ENCODE measurements at places on chromosomes 2 and 18. TPM values are rescaled to one million over a fixed set of nuclear protein-coding genes. Genes with fewer than 3 reads are reported as not detected.

Gene TTN
- 12.8 TPM for total RNA-seq

Gene POTEI
- total RNA-seq = not detected

Gene CCDC148
- not detected for total RNA-seq

Gene TNFAIP6
- 3.0 TPM for total RNA-seq

Gene TDRD15
- total RNA-seq = not detected

Gene MEP1B
- total RNA-seq = 1.1 TPM

Gene FNDC4
- total RNA-seq = 23.3 TPM

Gene SUMO1
- 19.1 TPM for total RNA-seq

Gene STAT1
- total RNA-seq = 45.8 TPM

DNA sequence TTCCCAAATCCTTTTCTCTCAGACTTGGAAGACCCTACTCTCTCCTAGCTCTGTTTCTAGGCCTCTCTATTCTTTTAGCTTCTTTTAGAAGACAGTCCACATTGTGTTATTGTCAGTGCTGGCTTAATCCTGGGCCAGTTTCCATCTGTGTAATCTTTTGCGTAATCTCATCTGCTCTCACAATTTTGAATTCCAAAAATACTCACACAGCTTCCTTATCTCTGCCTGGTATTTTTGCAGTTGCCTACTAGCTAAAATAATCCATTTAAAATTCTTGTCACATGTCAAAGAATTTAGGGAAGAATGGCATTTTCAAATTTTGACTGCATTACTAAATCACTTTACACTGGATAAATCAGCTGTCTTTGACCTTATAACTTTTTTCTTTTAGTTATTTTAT lies 200.6 kb upstream of the MEX3C start:
- no peaks in the 10 kb centered on the region for H3K36me3 ChIP-seq
- no peak overlapping the region for H3K4me3 ChIP-seq
- no peaks in the 10 kb centered on the region for H3K27me3 ChIP-seq
- no peak for DNase-seq

GRCh38 chr18:79379251-79379905 lies 16.4 kb upstream of the NFATC1 start:
- DNase-seq = no peak
- peaks cover 7% of the 10 kb centered on the region for H3K4me1 ChIP-seq
- peaks cover 37% of the 10 kb centered on the region for H3K36me3 ChIP-seq
- H3K27ac ChIP-seq = no peak overlapping the region
- peaks cover 16% of the 10 kb centered on the region for H3K27me3 ChIP-seq

DNA sequence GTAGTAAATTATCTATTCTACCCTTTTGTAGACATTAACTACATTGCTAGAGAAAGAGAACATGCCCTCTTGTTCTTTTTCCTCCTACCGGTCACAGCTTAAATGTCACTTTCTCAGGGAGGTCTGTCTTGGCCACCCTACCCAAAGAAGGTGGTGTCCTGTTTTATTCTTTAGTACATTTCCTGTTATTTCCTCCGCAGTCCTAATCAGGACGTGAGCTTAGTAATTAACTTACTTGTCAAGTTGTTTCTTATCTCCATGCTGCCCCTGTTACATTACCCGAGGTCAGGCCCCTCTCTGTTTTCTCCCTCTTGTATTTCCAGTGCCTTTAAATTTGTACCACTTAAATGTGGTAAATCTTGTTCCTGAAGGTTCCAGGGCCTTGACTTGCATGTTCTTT lies 73.7 kb upstream of the RMDN2 start:
- DNase-seq = no peak
- H3K4me3 ChIP-seq = no peak overlapping the region
- H3K36me3 ChIP-seq = no peaks in the 10 kb centered on the region
- H3K27ac ChIP-seq = peak overlapping the region; percentile 65

- no peak overlapping the region for H3K27ac ChIP-seq
- no peaks in the 10 kb centered on the region for H3K27me3 ChIP-seq
Measured at GRCh38 chr18:41842886-41843285, 112.1 kb upstream of the PIK3C3 start.

GRCh38 chr2:42147641-42148274 lies 21.4 kb upstream of the EML4 start:
- no peaks in the 10 kb centered on the region for H3K27me3 ChIP-seq
- H3K4me1 ChIP-seq = peaks cover 8% of the 10 kb centered on the region
- H3K27ac ChIP-seq = no peak overlapping the region
- H3K36me3 ChIP-seq = no peaks in the 10 kb centered on the region
- H3K4me3 ChIP-seq = no peak overlapping the region

DNA sequence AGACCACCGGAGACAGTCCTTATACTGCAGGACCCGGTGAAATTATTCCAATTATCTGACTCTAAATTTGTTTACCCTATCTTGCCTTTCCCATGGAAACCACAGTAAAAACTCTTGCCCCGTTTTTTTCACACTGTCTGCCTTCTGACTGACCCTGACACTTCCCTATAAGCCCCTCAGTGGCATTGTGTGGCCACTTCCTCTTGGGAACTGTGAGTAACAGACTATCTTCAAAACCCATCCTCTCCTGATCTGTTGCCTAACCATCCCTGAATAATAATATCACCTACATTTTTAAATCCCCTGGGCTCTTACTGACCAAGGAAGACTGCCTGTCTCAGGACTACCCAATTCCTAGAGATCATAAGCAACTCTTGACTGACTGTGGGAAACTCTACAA lies 42.6 kb upstream of the RNF152 start:
- no peaks in the 10 kb centered on the region for H3K36me3 ChIP-seq
- no peak overlapping the region for H3K27ac ChIP-seq
- H3K4me1 ChIP-seq = no peaks in the 10 kb centered on the region
- H3K27me3 ChIP-seq = no peaks in the 10 kb centered on the region
- no peak for DNase-seq

DNA sequence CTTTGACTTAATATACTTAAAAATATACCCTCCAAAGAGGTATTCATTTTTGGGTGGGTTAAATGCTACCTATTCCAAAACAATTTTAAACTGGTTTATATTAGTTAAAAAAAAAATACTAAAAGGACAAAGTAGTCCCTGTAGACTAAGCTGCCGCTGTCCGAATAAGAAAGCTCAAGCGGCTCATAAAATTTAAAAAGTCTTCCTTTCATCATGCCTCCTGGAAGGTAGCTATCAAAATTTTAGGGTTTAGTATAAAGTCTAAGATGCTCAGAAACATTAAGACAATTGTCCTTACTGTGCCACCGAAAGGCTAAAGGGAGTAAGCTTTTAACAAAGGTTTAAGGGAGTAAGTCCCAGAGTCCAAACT lies 440 bp upstream of the UGGT1 start:
- peak; percentile 1 for DNase-seq
- H3K27ac ChIP-seq = peak overlapping the region; percentile 89
- H3K4me1 ChIP-seq = peaks cover 41% of the 10 kb centered on the region
- peak overlapping the region; percentile 99 for H3K4me3 ChIP-seq

GRCh38 chr2:237126519-237127174 lies 41.0 kb downstream of the COPS8 start:
- no peak for DNase-seq
- H3K4me1 ChIP-seq = no peaks in the 10 kb centered on the region
- peak overlapping the region; percentile 72 for H3K27ac ChIP-seq
- H3K36me3 ChIP-seq = no peaks in the 10 kb centered on the region
- H3K4me3 ChIP-seq = no peak overlapping the region
- H3K27me3 ChIP-seq = no peaks in the 10 kb centered on the region

GRCh38 chr2:133503323-133503722 lies 64.9 kb downstream of the NCKAP5 start:
- no peaks in the 10 kb centered on the region for H3K27me3 ChIP-seq
- H3K27ac ChIP-seq = no peak overlapping the region
- H3K4me3 ChIP-seq = no peak overlapping the region
- H3K36me3 ChIP-seq = no peaks in the 10 kb centered on the region
- no peak for DNase-seq

- no peaks in the 10 kb centered on the region for H3K36me3 ChIP-seq
- peak overlapping the region; percentile 64 for H3K27ac ChIP-seq
- DNase-seq = no peak
- peak overlapping the region; percentile 68 for H3K4me3 ChIP-seq
- H3K27me3 ChIP-seq = no peaks in the 10 kb centered on the region
- peaks cover 63% of the 10 kb centered on the region for H3K4me1 ChIP-seq
Measured at GRCh38 chr18:48132797-48133655, 202.6 kb upstream of the SMAD2 start.

DNA sequence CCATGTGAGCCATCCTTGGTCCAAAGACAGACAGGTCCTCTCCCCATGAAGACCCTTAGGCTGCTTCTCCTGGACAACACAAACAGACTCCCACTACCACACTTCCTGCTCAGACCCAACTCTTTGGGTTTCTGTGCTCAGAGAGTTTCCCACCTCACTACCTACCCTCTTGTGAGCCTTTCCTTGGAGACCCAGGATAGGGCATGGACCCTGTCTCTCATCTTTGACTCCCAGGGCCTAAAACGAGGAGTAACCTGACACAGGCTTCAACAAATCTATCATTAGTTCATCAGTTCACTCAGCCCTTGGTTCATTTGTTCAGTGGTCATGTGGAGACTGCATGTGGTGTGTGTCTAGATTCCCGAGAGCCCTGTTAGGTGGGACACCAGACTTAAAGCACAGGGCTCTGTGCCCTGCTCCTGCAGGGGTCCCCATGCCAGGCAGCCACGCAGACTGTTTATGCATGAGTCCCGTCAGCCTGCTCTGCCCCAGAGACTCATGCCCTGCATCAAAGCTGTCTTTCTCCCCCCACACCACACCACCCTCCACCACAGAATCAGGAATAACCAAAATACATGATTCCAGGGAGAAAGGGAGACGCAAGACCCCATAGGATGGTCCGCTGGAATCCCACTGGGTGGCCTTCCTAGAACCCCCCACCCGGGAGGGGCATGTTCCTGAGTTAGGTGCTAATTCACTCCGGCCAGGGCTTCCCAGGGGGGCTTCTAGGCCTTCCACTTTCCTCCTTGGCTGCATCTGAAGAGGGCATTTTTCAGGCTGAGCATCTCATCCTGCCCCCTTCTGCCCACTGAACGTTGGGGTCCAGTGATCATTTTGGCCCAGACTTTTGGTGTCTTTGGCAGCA lies 100.2 kb upstream of the TEX51 start:
- peak; percentile 19 for DNase-seq
- no peaks in the 10 kb centered on the region for H3K27me3 ChIP-seq
- no peaks in the 10 kb centered on the region for H3K4me1 ChIP-seq
- no peak overlapping the region for H3K4me3 ChIP-seq
- no peak overlapping the region for H3K27ac ChIP-seq

DNA sequence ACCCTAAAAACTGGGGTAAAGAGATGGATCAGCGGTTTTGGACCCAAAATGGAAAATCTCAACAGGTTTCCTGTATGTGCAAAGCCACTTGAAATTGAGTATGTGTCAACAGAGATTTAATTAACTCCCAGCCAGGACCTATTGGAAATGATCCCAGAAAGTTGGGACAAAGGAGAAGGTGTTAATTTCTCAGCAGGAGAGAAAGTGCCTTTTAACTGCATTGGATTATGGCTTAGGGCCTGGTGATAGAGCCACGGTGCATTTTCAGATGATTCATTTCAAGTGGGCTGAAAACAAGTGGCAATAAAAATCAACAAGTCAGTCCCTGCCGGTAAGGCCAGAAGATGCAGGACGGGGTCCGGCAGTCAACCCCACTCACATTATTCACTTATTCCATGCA lies 80.2 kb upstream of the BCL11A start:
- H3K36me3 ChIP-seq = no peaks in the 10 kb centered on the region
- no peak overlapping the region for H3K4me3 ChIP-seq
- no peak overlapping the region for H3K27ac ChIP-seq

- H3K4me1 ChIP-seq = no peaks in the 10 kb centered on the region
- H3K4me3 ChIP-seq = no peak overlapping the region
- DNase-seq = no peak
- no peaks in the 10 kb centered on the region for H3K27me3 ChIP-seq
Measured at GRCh38 chr2:75894170-75894569, 183.5 kb upstream of the GCFC2 start.
